ENCODE measurements at places on chromosomes 11 and 22.
A peak's percentile ranks its signal among the peaks of the same experiment; 100 is the strongest.

DNA sequence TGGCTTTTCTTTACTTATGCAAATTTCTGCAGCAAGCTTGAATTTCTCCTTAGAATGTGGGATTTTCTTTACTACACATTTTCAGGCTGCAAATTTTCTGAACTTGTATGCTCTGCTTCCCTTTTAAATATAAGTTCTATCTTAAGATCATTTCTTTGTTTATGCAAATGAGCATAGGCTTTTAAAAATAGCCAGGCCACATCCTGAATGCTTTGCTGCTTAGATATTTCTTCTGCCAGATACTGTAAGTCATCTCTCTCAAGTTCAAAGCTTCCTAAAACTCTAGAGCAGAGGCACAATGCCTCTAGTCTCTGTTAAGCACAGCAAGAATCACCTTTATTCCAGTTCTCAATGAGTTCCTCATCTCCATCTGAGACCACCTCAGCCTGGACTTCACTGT is 685.9 kb upstream of the LRRC4C start:
- no peak for DNase-seq

GRCh38 chr11:69746752-69747742 is 28.1 kb downstream of the FGF4 start:
- DNase-seq, result no peak

DNA sequence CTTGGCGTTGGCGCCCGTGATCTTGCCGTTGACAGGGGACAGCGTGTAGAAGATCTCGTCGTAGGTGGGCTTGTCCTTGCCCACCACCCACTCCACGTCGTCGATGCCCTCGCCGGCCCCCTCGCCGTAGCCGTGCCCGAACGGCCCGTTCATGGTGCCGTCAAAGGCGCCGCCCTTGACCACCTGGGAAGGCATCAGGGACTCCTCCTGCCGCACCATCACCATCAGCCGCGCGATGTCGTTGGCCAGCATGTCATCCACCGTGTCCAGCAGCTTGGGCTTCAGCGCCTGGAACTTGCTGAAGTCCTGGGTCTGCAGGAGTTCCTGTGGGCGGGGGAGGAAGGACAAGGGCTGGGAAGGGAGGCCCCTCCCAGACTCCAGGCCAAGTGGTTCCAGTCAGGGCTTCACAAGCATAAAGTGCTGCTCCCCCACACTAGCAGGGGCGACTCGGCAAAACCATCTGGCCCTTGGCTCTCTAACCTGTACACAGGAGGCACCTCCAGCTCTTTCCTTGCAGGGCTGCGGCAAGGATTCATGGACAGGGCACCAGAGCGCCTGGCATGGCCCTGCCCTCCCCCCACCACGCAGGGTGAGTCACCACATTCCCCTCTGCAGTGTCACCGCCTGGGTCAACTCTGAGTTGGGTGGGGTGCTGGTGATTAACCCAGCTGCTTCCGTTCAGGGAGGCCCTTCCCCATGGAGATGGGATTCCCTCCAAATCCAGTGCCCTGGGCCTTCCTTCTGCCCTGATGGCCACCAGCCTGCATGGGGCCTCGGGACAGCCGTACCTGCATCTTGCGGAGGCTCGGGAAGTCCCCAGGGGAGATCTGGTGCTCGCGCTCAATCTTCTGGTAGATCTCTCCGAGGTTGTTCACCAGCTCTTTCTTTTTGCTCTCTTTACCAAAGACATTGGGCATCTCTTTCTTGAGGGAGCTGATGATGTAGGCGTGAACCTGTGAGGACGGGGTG is 10.4 kb upstream of the CDC42BPG start:
- DNase-seq, result no peak

DNA sequence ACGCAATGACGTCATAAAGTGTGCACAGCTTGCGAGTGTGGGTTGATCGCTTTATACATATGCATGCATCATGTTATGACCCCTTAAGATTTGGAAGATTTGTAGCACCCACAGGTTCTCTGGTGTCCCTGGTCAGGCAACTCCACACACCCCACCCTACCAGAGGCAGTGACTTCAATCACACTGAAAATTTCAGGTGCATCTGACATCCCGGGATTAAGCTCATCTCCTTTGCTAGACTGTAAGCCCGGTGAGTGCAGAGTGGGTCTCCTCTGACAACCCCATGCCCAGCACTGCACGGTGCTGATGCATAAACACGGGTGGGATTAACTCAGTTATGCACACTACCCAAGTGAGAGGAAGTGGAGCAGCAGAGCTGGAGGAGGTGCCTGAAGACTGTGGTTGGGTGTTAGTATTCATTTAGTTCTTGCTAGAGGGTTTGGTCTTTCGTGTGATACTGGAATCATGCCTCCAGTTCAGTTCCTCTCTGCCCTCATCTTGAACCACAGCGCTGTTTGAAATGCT is 6.5 kb downstream of the ARSA start:
- peak; percentile 35 for DNase-seq

DNA sequence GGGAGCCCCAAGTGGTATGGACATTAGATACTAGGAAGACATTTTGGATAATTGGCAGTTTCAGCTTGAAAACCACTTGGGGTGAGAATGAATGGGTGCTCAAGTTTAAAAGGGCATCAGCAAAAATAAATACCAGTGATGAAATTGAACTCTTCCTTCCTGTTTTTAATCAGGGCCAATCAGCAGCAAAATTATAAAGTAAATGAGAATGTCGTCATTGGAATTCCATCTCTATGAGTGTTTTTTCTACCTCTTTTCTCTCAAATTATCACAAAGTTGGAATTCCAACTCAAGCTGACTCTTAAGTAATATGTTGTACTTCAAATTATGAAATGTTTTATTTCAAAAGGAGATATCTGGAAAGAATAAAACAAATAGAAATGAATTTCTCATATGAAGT is 730.6 kb downstream of the METTL15 start:
- DNase-seq, result no peak

DNA sequence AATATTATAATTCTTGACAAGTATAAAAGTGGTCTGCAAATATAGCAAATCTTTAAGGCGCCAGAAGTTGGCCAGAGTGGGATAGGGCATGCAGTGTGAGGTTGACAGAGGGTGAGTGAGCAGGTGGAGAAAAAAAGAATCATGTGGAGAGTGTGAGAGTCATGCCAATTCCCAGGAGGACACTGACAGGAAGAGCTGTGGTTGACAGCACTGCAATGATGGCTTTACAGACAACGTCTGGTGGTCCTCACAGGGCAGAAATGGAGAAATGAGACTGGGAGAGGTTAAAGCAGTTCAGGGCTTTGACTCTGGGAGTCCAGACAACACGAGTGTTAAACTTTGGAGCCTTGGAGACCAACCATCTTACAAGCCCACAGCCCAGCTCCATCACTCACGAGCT is 34.9 kb downstream of the SERPIND1 start:
- no peak for DNase-seq

GRCh38 chr22:20013382-20013871 is 3.2 kb downstream of the ARVCF start:
- DNase-seq, result peak; percentile 34

GRCh38 chr11:2940147-2940920 is 11.1 kb upstream of the PHLDA2 start:
- DNase-seq, result peak; percentile 18

DNA sequence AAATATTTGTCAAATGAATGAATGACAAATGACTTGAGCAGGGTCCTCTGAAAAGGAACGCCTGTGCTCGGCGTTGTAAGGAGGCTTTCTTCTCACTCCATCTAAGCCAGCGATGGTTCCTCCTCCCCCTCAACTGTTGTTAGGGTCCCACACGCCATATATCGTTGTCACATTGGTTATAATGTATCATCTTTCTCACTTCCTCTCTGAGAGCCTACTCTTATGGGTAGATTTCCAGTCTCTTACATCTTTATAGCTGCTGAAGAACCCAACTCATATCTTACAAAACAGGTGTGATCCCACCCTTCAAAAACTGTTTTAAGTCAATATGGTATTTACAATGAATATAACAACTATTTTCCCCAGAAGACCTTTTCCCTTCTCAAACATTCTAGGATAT is 81.5 kb downstream of the NAV2 start:
- no peak for DNase-seq

DNA sequence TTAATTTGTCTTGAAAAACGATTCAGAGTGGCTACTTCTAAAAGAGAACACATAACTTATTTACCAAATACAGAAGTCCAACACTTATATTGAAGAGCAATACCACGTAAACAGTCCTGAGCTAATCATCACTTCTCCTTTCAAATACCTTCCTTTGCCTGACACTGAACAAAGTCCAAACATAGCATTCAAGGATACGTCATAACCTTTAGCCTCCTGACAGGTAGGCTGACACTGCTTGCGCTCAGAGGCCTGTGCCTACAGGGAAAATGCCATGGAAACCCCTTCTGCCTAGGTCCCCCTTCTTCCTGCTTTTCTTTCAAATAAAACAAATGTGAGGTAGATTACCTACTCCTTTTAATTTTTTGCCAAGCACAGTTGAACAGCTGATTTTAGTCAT is 510.0 kb downstream of the INSC start:
- no peak for DNase-seq

GRCh38 chr22:43955883-43956782 is 891 bp downstream of the SAMM50 start:
- DNase-seq, result no peak

- DNase-seq, result no peak
Measured at GRCh38 chr11:133198438-133198837, 333.9 kb downstream of the OPCML start.

DNA sequence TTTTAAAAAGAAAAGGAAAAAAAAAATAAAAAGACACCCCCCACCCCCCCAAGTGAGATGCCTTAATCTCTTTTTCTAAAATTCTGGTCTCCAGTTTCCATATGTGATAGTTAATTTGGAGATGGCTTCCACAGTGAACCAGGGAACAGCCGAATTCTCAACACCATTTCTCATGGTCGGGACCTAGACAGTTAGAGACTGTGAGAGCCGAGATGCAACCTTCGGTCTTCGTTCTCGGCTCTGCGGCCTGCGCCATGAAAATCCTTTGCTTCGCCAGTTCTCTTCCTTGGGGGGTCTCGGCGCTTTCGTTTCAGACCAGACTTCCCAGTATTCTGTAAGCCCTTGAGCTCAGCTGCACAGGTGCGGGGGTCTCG is 723 bp downstream of the CACNG2 start:
- DNase-seq, result no peak

- DNase-seq, result no peak
Measured at GRCh38 chr11:99019696-99020095, 1.1 kb upstream of the CNTN5 start.

GRCh38 chr11:131476266-131476665 is 105.9 kb downstream of the NTM start:
- DNase-seq, result no peak

DNA sequence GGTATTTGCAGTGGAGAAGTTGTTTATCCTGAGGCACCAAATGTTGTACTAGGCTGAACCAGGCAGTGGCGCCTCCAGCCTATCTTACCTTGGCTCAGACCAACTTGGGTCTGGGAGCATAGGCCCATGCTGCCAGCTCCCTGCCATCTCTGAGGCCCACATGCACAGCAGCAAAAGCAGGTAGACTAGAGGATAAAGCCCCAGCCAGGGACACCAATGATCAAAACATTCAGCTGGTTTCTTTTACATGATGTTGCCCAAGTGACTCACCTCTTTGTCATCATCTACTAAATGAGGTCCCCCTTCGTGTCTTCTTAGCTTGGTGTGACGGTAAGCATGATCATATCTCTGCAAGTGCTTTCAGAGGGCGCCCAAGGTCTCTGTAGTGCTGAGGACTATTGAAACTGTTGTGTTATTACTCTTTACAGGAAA is 112.1 kb upstream of the DRD2 start:
- no peak for DNase-seq

GRCh38 chr11:126420698-126421256 is 65.3 kb downstream of the ST3GAL4 start:
- no peak for DNase-seq

- DNase-seq, result no peak
Measured at GRCh38 chr22:40332319-40332781, 13.9 kb upstream of the ADSL start.
